ENCODE measurements at places on chromosomes 7 and 10.

GRCh38 chr7:48091506-48092433 is 2.7 kb downstream of the UPP1 start:
- DNase-seq, result no peak

- DNase-seq, result no peak
These were observed 186.8 kb downstream of the ETV1 start for GRCh38 chr7:13802651-13803050.

DNA sequence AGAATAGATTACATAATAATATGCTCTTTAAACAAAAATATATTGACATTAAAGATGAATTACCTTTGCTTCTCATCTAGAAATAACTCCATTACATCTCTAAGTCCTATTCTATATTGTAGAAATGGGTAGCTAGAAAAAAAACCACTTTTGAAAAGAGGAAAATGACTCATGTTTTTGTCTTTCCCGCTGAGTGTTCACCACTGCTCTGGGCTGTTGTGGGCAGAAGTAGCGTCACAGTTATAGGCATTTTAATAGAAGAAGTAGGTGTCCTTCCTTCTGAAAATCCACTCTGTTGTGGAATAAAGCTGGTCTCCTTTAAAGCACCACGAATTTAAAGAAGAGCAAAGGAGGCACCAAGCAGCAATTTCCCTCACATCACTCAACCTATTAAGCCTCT is 117.6 kb upstream of the NFE2L3 start:
- DNase-seq, result no peak

DNA sequence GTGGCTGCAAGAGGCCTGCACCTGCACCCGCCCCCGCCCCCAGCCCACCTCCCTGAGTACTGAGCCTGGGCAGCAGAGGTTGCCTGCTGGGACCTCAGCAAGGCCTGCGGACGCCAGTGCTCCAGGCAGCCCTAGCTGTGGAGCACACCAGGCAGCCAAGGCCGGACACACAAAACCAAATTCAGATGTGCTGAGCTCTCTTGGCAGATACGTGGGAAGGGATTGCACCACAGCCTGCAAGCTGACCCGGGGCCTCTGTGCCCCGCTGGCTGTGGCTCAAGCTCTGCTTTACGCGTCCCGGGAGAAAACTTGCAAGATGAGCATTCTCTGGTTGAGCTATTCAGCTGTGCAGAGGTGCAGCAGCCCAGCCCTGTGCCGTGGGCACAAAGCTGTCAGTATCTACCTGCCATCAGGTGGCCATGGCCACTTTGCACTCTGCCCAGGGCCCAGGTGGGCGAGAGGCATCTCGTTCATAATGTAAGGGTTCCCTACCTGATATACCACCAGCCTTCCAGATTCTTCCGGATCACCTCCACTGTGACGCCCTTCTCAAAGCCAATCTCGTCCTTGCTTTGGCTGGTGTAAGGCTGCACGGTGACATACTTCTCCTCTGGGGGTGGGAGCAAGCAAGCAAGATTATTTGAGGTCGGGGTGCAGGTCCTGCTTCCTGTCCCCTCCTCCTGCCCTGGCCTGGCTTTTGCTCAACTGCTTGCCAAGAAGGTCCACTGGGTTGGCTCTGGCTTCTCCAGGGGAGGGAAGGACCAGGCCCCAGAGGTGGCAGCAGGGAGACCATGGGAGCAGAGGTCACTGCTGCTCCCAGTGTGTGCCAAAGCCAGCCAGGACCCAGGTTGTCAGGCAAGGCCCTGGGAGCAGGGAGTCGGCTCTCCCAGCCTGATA is 123.4 kb downstream of the NEURL1 start:
- no peak for DNase-seq

- DNase-seq, result no peak
These were observed 383.9 kb downstream of the CALN1 start for GRCh38 chr7:72028267-72028666.

GRCh38 chr10:120984221-120984620 is 133.1 kb downstream of the WDR11 start:
- no peak for DNase-seq

GRCh38 chr10:4241724-4242345 is 456.8 kb upstream of the KLF6 start:
- peak; percentile 18 for DNase-seq

Measured in neural crest cell (in vitro differentiated cells).